ENCODE measurements at places on chromosomes 5 and 9.

GRCh38 chr9:32525709-32526030 lies 326 bp downstream of the RIGI start:
- no peak for DNase-seq

- DNase-seq: no peak
Measured at GRCh38 chr5:170105642-170106611, at the start of gene FOXI1. Gene FOXI1 (plus strand): TSS chr5:170105897. CDS start chr5:170105958, 61 bp downstream.

- no peak for DNase-seq
Measured at GRCh38 chr5:94700592-94700991, 82.1 kb downstream of the SLF1 start.

DNA sequence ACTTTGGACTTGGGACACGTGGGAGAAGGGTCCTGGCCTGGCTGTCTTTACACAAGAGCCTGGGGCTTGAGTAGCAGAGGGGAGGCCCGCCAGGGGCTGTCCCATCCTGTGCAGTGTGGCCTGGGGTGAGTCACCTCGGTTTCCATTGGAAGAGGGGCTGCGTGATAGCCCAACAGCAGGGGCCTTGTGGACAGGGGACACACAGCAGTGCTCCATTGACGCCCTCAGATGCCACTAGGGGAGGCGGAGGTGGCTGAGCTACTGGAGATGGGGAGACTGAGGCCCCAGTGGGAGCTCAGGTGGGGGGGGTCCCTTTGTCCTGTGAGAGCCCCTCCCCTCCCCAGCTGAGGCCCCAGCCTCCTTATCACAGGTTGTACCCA lies 50.0 kb upstream of the RNU6ATAC start:
- no peak for DNase-seq

GRCh38 chr5:79985288-79985687 lies 5.8 kb downstream of the MTX3 start:
- no peak for DNase-seq

- DNase-seq: peak; percentile 25
Measured at GRCh38 chr9:95268681-95269080, 48.8 kb downstream of the FANCC start.

DNA sequence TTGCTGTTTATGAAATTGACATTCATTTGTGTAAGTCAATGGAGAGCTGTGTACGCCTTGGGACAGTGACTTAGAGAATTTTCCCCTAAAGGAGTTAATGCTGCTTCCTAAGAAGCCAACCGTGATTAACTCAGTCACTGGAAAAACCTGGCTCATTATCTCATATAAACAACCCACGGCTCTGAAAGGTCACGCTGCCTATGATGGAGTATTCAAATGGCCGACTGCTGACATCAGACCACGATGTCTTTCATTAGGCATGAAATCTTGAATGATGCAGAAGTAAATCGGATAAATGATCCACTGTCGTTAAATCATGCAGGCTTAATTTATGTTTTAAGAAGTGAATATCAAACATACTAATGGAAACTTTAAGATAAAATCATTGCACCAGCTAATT lies 603.7 kb downstream of the RAB3C start:
- no peak for DNase-seq

DNA sequence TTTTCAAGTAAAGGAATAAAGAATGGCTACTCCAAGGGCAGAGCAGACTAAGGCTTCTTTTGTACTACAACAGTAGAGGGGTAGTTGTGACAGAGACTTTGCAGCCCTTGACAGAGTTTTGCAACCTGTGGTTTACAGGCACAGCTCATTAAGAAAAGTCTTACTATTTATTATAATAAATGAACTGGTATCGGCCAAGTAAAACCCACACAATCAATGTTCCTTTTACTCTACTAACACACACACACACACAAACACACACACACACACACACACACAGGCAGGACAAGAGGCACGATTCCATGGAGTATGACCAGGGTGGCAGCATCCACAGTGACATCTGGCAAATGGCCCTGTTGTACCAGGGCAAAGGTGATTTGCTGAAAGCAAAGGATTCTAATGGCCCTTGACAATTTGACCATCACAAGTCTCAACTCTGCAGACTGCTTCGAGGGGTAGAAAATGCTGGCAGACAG lies 59.1 kb upstream of the GOLPH3 start:
- no peak for DNase-seq

DNA sequence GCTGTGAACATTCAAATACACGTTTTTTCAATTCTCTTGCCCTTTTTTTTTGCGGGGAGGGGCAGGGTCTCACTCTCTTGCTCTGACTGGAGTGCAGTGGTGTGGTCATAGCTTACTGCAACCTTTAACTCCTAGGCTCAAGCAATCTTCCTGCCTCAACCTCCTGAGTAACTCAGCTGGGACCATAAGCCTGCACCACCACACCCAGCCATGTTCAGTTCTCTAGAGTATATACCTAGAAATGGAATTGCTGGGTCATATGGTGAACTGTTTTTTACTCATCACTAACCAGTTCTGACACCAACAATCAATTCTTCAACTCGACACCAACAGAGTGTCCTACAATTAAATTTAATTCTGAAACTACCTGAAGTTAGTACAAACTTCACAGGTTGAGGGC lies 85.5 kb upstream of the ZNF169 start:
- no peak for DNase-seq

DNA sequence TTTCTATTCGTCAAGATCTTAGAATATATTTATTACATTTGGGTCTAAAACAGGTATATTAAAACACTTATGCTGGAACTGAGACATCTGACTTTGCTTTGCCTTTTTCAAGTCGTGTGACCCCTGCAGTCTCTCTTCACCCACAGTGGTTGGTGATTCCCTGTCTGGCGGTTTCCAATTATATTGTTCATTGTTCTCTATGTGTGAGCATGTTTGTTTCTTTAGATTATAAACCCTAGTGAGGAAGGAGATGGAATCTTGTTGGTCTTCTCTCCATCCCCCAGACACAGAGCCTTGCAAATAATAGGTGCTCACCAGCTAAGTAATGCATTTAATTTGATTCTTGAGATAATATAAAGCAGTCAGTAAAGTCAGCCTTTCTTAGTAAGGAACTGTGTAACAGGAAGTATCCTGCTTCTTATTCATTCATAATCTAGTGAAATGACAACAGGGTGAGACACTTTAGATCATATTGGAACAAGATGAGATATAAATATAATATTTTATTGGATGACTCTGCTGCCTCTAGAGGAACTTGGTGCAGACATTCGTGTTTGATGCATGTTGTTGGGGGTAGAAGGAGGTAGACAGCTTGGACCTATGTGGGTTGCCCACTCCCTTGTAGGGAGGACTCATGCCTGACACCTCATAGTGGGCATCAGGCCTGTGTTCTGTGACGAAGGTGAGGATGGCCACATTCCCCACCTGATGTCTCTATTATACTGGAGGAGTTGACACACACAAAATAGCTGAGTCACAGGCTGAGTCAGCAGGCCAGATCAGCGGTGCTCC lies 88.1 kb downstream of the FGF1 start:
- no peak for DNase-seq

DNA sequence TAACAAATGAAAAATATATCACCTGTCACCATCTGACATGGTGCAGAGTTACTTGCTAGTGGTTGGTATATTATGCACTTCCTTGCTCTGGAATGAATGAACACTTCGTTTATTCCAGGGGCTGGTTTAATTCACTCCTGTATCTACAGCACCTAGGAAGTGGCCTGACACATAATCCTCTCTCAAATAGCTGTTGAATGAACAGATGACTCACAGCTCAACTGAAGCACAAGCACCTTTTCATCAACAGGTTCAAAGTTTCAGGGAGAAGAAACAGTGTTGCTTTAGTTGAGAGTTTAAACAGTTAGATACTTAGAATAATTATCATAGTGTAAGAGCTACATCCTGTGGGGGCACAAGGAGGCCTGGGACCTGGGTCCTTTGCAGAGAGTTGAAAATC lies 135.0 kb upstream of the DAP start:
- no peak for DNase-seq

- DNase-seq: no peak
Measured at GRCh38 chr5:55146080-55146479, 13.9 kb upstream of the GPX8 start.

DNA sequence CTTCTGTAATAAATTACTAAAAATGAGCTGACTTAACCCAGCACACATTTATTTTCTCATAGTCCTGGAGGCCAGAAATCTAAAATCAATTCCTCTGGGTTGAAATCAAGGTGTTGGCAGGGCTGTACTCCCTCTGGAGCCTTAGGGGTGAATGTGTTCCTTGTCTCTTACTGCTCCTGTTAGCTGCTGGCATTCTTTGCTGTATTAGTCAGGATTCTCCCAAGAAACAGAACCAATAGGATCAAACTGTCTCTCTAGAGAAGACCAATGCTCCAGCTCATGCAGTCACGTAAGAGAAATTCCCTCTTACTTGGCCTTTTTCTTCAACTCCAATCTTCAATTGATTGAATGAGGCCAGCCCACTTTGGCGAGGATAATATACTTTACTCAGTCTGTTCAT lies 15.3 kb upstream of the CD180 start:
- DNase-seq: no peak

DNA sequence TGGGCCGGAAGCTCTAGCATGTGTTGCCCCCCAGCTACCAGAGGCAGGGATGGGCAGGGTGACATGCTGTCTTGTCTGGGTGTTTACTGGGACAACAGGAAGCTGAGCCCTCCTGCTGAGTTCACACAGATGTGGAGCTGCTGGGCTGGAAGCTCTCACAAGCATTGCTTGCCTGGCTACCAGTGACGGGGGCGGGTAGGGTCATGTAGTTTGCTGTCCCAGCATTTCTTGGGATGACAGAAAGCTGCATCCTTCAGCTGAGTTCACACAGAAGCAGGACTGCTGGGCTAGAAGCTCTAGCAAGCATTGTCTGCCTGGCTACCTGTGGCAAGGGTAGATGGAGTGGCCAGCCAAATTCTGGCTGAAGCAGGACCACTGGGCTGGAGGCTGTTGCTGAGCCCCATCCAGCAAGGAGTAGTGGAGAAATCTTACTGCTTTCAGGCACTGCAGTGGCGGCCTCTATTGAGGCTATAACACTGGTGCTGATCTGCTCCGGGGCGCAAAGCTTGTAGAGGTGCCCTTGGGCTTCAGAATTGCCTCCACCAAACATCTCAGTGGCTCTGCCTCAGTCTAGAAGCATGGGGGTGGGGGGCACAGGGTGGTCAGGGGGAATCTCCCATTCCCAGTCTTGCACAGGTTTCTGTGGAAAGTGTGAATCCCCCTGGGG lies 25.1 kb downstream of the POLK start:
- no peak for DNase-seq

DNA sequence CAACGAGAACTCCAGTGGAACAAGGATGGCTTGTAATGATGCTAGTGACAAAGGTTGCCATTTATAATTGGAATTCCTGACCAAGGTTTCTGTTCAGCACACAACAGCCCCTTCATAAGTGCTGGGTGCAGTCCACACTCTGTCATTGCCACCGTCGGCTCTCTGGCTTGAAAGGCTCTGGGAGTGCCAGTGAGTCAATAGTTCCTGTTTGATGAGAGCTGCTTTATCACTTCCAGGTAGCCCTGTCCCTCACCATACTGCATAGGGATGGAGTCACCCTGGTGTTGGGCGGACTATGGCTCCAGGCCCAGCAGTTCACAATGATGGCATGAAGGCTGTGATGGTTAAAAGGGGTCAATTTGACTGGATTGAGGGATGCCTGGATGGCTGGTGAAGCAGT lies 34.6 kb upstream of the SEMA4D start:
- no peak for DNase-seq

- no peak for DNase-seq
Measured at GRCh38 chr5:132372542-132372941, 3.0 kb downstream of the SLC22A5 start.
